Foreskin melanocyte (primary cell): ENCODE measurements at places on chromosomes 13 and 19.

GRCh38 chr13:83881140-83881684, 1.1 kb downstream of the SLITRK1 start:
- no peak for DNase-seq

GRCh38 chr19:32287811-32288227, 57.6 kb upstream of the ZNF507 start:
- DNase-seq, result peak; percentile 68

- no peak for DNase-seq
Observed at GRCh38 chr13:30864433-30865122, 41.5 kb upstream of the MEDAG start.

DNA sequence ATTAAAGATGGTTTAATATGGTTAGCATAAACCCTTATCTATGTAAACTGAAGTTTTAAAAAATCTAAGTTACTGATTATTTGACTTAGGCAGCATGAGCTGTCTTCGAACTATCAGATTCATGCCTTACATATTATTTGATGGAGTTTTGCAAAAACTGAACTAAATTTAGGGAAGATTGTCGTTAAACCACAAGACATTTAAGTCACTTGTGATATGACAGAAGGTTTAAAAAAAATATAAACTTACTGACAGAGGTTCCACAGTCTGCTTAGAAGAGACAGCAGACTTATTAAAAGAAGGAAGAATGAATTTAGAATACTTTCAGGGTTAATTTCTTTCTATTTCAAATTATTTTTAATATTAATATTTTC, 110.9 kb upstream of the FRY start:
- DNase-seq, result no peak

DNA sequence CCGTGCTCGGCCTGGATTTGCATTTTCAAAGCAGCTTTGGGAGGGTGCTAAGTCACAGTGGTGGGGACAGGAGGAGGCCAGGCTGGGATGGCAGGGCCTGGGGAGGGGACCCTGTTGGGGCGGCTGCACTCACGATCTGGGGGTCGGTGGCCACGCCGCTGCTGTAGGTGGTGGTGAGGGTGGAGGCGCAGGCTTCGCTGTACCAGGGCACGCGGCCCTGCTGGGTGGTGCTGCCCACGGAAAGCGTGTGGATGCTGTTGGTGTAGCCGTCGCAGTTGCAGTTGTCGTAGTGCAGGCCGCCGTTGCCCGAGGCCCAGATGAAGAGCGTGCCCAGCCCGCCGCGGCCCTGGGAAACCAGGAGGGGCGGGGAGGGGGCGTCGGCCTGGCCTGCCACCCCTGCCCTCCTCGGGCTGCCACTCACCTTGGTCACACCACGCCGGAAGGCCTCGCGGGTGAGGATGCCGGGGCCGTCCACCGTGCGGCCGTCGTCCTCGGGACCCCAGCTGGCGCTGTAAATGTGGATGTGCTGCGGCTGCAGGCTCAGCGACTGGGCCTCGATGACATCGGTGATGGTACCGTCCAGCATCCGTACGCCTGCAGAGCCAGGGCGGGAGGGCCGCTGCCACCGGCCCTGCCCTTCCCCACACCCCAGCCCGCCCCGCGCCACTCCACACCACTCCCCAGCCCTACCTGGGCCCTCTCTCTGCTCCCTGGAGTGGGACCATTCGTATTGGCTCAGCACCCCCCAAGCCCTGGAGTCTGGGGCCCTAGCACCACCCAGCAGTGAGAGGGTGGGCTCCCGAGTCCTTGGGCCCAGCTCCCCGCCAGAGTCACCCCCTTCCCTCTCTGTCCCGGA, 3.2 kb downstream of the PCSK4 start:
- DNase-seq, result no peak

GRCh38 chr19:18856385-18857126, 24.8 kb downstream of the UPF1 start:
- no peak for DNase-seq

GRCh38 chr13:40402931-40403431, 263.5 kb downstream of the FOXO1 start:
- DNase-seq, result peak; percentile 69

DNA sequence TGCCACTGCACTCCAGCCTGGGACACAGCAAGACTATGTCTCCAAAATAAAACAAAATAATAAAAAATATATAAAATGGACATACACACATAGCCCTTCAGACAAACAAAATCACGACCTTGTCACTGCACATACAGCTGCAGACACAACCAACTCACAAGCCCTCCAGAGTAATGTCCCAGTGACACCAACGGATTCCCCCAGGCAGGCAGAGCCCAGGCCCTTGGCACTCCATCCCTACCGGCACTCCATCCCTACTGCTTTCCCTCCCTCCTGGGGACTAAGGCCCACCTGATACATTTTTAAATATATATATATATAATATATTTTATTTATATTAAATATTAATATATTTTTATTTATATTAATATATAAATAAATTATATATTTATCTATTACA, 18.5 kb downstream of the ZNF101 start:
- DNase-seq, result no peak

GRCh38 chr19:45349430-45349941, 8.9 kb downstream of the KLC3 start:
- no peak for DNase-seq

- DNase-seq, result no peak
Observed at GRCh38 chr13:37129866-37130265, 24.4 kb upstream of the CSNK1A1L start.

DNA sequence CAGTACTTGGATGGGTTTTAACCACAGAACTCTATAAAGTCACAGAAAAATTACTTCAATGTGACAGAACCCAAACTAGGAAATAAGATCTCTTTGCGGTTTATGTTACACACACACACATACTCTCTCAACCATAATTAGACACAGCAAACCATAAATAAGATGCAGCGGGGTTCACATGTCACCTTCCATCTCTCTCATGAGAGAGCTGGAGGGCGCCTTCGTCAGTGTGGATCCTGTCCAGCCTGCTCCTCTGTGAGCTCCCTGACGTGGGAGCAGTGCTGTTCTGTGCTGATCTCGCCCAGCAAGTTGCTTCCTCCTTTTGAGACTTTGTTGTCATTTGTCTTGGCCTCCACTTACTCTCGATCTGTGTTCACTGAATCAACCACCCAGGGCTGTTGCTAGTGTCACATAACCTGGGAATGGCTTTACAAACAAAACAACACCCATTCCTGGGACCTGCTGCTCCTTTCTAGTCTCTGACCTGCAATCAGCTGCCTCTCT, 204.9 kb upstream of the KL start:
- no peak for DNase-seq

- no peak for DNase-seq
Observed at GRCh38 chr19:8902520-8902919, 70.3 kb downstream of the MBD3L1 start.

GRCh38 chr13:95452375-95452774, 100.1 kb upstream of the CLDN10 start:
- peak; percentile 6 for DNase-seq

DNA sequence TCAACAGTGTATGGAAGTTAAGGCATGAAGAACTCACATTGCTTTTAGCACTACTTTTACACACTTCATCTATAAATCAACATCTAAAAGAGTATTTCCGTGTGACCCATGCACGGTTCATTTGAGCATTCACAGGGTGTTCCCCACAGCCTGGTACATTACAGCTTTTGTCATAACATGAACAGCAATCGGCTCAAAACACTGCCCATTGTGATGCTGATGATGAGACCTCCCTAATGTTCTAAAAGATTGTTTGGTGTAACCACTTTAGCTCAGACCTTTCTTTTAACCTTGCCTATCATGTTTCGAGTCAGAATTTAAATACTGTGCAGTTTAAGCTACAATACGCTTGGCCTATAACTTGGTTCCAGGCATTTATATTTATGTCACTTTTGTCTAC, 4.1 kb upstream of the KLF5 start:
- DNase-seq, result no peak

GRCh38 chr13:78830508-78830907, 171.6 kb upstream of the OBI1 start:
- no peak for DNase-seq

DNA sequence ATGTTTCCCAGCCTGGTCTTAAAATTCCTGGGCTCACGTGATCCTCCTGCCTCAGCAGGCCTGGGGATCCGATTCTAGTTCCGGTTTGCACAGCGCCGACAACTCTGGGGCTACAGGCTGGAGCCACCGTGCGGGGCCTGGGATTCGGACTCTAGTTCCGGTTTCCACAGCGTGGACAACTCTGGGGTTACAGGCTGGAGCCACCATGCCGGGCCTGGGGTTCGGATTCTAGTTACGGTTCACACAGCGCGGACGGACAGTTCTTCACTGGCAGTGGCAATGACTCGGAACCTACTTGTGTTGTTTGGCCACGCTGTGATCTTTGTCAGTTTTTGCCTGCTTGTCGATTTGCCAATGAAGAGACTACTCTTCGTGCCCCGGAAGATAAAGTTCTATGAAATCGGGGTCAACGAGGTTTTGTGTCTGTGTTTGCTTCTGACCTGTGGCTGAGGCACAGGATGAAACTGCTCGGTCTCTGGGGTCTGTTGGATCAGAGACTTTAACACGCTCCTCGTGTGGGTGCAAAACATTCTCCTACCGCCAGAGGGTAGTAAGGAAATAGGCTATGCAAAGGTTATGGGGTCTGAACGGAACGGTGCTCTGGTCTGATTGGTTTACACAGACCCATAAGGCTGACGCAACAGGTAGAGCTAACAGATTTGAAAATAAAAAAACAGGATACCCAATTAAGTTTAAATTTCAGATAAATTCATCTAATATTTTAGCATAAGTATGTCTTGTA, 12.1 kb upstream of the ZSCAN1 start:
- no peak for DNase-seq

DNA sequence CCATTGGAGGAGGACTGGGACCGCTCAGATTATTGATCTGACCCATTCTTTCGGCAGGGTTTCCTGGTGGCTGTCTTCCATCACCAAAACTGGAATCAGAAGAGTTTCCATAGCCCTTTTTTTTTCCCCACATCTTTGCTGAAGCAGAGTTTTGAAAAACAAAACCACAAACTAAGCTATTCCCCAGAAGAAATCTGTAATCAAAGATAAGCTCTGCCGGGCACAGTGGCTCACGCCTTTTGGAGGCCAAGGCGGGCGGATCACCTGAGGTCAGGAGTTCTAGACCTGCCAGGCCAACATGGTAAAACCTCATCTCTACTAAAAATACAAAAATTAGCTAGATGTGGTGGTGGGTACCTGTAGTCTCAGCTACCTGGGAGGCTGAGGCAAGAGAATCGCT, 4.2 kb upstream of the ICAM1 start:
- no peak for DNase-seq

DNA sequence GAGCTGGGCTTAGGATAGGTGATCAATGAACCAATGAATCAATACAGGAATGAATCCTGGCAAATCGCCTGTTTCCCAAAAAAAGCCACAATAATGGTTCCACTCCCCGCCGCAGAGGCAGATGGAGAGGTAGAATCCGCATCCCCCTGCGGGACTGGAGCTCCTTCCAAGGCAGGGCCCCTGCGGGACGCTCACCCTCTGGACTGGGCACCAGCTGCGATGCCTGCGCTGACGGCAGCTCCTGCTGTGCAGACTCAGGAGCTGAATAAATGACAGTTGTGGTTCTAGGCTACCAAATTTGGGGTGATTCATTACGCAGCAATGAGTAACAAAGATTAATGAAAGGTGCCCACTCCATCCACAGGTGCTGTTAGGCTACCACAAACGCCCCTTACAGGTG, 8.8 kb upstream of the CDC34 start:
- no peak for DNase-seq

DNA sequence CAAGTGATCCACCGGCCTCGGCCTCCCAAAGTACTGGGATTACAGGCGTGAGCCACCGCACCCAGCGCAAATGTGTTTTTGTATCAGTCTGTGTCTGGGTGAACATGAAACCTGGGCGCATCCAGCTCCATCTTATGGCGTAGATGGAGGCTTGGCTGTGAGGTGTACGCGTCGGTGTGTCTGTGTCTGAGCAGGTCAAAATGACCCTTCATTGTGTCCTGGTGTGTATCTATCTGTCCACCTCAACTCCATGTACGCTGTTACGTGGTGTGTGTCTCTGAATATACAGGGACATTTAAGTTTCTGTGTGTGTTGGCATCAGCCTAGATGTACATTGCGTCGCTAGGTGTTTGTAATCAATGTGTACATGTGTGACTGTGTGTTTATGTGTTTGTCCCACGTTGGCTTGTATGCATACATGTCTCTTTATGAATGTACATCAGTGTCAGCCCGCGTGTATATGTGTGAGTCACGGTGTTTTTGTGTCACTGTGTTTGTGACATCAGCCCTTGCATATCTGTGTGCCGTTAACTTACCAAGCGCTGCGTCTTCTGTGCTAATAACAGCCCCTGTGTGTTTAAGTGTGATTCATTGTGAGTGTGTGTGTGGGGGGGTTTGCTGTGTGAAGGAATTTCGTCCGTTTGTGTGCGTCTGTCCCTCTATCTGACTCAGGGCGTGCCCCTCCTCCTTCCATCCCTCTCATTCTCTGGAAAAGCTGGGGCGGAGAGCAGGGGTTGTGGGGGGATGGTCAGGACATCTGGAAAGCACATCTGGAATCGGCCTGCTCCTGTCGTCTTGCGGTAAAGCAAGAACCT, 6.4 kb downstream of the AXL start:
- peak; percentile 82 for DNase-seq

DNA sequence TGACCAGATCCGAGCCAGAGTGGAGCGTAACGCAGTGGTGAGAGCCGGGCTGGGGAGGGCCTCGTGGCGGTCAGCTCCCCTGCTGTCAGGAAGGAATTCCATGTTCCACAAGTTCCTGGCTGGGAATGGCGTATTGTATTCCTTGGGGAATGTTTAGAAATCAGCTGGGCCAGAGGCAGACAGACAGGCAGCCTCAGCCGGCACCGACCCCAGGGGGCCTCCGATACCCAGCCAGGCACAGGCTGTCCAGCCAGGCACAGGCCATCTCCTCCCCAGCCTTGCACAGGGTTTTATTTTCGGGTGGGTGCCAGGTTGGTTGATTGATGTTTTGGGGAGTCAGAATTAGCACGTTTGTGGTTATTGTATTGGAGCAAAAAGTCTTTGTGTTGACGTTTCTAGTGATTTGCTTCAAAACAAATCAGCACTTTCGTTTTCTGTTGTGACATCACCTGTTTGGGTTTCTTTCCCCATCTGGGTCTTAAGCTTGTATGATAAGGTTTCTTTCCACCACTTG, 126.6 kb upstream of the MCF2L start:
- DNase-seq, result no peak

GRCh38 chr13:54636231-54636630, 1607.6 kb downstream of the OLFM4 start:
- no peak for DNase-seq

DNA sequence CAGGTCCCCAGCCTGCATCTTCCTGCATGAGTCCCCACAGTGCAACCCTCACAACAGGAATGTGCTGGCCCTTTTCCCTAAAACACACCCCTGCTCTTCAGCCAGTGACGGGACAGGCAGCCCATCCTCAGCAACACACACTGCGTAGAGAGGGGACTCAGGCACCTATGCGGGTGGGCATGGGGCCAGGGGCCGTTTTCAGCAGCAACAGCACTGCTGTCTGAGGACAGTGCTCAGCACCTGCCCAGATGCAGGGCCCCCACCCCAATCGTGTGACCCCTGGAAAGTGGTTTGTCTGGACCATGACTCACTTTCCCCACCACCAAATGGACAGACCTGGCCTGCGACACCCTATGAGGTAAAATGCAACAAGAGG, 28.0 kb upstream of the ISYNA1 start:
- DNase-seq, result no peak

GRCh38 chr19:16207490-16208025, 9.8 kb downstream of the AP1M1 start:
- no peak for DNase-seq

- DNase-seq, result no peak
Observed at GRCh38 chr13:55497486-55497885, 1643.2 kb upstream of the PRR20A start.
